Stimulated activated CD4-positive, alpha-beta T cell treated with anti-CD3 and anti-CD28 coated beads, Interleukin-1b, Interleukin-23, amount 100 ng/mL, for 24 hours (primary cell): ENCODE measurements at places on chromosomes 1 and 21.

DNA sequence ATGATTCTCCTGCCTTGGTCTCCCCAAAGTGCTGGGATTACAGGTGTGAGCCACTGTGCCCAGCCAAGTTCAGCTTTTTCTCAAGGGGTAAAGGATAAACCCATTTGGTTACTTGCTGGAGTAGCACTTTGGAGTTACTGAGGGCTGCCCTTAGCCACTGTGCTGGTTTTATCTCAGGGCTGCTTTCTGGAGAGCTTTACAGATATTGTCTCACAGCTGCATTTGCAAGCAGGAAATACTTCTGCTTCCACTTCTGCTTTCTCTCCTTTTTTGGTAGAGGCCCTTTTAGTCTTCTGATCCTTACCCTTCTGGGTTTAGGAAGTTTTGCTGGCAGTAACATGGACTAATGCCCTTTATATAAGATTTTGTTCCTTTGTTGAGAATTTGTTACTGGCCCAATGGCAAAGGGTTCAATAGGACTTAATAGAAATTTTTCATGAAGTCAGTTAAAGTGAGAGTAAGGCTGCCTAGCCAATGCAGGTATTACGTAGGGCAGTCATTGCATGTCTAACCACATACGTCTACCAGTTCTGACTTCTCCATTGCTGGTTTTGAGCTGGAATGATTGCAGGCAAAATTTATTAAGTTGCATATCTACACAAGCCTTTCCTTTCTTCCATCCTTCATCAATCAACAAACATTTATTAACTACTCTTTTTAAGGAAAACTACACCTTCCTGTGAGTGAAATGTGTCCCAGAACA is 24.4 kb downstream of the CAP1 start:
- DNase-seq, result no peak

DNA sequence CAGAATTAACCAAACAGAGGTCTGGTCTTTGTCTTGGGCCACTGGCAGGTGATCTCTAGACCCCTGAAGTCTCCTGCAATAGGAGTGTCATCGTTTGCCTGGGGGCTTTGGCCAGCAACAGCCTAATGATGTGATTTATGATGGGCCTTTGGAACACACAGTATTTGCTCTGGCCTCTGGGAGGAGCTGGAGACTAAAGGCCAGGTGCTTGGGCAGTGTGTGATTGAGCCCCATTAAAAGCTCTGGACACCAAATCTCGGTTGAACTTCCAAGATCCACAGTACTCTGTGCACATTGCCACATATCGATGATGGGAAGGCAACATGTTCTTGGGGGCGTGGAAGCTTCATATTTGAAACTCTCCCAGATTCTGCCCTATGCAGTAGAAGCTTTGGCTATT is 32.0 kb upstream of the TLR5 start:
- DNase-seq, result no peak

GRCh38 chr21:38678827-38679226 is 126.9 kb upstream of the ETS2 start:
- no peak for DNase-seq

- no peak for DNase-seq
These were observed 33.2 kb upstream of the EPHA8 start for GRCh38 chr1:22529901-22530621.

GRCh38 chr1:2642131-2642559 is 9.3 kb upstream of the MMEL1 start:
- no peak for DNase-seq

DNA sequence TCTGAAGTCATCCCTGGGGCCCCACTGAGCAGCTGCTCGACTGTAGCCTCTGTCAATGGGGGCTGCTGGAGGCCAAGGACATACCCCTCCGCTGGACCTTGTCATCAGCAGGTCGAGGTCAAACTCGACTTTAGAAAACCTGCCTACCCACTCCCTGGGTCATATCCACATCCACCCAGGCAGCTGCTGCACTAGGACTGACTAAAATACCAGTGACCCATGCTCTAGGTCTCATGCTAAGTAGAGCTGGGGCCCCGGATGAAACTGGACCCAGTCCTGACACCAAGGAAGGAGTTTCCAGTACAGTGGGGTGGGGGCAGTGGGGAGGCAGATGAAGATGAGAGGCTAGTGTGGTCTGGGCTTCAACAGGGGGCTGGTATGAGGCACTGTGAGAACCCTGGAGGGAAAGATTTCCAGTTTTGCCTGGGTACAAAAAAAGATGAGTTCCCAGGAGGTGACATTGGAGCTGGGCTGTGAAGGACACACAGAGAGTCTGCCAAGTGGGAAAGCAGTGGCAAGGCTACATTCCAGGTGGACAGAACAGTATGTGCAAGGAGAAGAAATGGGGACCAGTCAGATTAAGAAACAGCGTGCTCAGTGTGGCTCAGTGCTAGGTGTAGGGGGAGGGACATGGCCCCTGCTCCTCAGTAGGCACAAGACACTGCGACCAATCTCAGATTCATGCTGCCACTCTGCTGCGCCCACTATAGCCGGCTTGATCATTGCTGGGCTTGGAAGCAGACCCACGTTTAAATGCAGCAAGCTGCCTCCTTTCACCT is 12.4 kb downstream of the SLC2A1 start:
- no peak for DNase-seq

GRCh38 chr1:66775646-66776045 is 23.4 kb downstream of the DYNLT5 start:
- no peak for DNase-seq

- DNase-seq, result no peak
These were observed 20.6 kb downstream of the STUM start for GRCh38 chr1:226568975-226569741.

DNA sequence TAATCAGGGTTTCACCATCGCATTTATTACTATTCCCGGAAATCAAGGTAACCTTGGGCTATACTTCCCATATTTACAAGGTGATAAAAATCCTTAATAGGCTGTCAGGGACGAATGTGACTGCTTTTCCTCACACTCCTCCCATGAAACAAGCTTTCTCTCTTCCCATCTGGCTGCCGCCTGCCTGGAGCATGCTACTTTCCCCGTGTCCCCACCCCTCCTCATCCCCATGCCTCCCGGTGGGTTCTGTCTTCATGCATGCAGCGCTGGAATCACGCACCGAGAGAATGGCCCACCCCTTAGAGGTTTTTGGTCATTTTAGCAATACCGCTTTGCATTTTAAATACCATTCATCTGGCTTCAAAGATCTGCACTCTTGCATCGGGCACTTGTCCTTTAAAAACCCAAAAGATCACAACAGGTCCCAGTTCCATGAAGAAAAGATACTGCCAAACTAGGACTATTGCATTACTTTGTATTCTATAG is 339.1 kb downstream of the NTNG1 start:
- no peak for DNase-seq

GRCh38 chr21:41052820-41053555 is 115.0 kb upstream of the BACE2 start:
- no peak for DNase-seq

GRCh38 chr21:37742532-37742931 is 173.7 kb downstream of the KCNJ6 start:
- DNase-seq, result no peak

- DNase-seq, result peak; percentile 10
These were observed 10.2 kb downstream of the ADAM30 start for GRCh38 chr1:119885903-119886783.

DNA sequence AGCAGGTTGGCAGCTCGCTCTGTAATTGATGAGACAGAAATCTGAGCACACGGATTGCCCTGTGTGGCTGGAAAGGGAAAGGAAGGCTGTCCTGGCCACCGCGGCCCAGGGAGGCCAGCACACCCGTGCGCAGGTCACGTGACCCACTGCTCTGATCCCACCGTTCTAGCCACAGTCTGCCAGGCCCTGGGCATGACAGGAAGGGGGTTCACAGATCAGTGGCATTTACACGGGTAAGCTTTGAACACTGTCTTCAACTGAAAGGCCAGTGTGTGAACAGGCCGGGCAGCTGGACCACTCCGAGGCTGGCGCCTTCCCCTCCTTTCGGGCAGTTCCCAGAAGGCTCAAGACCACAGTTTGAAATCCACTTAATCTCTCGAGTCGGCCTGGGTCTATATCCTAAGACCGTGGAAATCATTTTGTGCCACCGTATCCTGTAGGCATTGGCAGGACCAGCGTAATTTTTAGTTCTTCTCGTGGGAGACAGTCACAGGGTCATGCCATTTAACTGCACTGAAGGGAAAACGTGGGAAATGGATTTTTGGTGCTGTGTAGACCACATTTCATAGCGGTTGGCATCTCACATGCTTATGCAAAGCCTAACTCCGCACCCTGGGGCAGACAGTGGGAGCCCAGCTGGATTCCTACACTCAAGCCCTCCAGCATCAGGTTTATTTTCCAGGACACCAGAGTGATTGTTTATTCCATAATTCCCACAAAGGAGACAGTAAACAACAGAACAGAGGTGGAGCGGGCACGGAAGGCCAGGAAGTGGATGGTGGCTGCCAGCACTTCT is 3.1 kb upstream of the ADARB1 start:
- DNase-seq, result no peak

DNA sequence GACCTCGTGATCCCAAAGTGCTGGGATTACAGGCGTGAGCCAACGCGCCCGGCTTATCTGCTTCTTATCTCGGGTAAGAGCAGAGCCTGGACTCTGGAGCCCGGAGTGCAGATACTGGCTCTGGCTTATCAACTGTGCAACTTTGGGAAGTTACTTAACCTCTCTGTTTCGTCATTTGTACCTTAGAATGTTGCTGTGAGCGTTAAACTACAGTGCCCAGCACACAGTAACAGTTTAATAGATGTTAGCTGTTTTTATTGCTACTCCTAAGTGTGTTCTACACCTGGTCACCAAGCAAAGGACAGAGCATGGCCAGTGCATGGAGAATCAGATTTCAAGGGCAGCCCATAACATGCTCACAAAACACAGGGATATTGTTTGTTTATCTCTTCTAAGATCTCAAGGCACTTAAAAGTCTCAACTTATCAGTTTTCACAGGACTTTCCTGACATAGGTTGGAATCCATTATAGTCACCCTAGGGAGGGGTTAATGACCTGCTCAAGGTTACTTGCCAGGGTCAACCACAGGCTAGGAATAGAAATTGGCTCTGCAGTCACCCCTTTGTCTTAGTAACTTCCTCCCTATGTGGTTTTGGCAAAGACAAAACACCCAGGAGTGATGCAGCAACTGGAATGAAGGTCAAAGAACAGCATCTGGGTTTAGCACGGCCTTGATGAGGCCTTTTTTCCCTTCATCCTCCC is 22.5 kb upstream of the SRP9 start:
- DNase-seq, result no peak

DNA sequence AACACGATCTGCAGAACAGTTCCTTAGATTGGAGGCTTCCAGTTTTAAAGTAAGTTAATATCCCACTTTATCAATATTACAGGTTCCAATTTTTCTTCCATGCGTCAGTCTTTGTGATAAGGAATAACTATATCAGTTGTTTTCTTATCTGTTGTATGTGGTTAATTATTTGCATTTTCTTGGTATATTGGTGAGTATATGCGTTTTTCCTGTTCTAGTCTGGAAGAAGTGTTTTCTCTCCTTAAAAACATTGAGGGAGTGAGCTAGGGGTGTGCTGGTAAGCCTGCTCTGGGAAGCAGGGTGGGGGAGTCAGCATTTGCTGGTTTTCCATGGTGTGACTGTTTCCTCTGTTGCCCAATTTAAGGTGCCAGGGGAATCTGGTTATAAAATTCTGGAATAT is 50.2 kb upstream of the KIF1B start:
- DNase-seq, result no peak

DNA sequence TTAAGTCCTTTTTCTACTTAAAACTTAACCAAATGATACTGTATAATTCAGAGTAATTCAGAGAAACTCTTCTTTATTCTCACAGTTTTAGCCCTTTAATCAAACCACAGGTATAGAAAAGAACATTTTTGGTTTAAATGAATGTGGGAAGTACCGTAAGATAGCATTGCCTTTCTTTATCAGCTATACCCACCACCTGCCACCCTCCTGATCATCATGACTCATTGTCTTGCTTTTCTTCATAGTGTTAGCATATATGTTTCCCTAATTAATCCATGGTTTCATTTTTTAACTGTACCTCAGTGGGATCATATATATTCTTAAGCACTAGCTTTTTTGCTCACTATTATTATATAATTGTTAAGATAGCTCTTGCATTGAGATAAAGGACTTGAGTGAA is 27.5 kb upstream of the ANGPTL1 start:
- DNase-seq, result no peak

GRCh38 chr1:171666114-171666769 is 13.8 kb upstream of the MYOC start:
- DNase-seq, result no peak

DNA sequence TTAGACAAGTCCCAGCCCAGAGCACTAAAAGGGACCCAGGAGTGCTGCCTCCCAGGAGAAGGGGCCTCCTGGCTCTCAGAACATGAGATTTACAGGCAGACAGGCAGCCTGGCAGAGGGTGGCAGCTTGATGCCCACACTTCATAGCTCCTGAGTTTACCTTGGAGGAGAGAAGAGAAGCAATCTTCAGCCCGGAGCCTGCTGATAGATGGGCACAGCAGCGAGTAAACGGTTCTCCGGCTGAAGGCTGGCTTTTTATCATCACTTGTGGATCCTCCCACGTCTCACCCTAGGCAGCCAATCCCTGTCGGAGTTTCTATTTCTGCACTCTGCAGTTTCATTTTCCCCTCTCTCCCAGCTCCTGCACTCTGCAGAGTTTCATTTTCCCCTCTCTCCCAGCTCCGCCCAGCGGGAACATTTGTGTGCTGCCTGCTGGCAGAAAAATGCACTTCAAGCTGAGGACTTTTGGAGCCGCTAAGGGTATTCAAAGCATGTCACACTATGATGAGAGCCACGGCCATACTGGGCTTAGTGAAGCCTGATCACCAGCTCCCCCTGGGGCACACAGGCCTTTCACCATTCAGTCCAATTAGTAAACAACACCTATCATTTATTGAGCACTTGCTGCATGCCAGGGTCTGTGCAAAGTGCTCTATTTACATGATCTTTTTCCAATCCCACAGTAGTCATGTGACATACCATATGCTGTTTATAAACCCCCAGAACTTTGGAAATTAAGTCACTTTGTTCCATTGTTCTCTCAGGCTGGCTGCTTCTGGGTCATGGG is at the start of gene IFI6:
Gene IFI6, minus strand, starts transcription at position 229 of the 786 bp plus-strand sequence. CDS start 2,878 bp downstream, outside the sequence.
- DNase-seq, result peak; percentile 35

- no peak for DNase-seq
These were observed 51.1 kb downstream of the SLC16A1 start for GRCh38 chr1:112904831-112905261.
